ENCODE measurements at places on chromosomes 2 and 18.

GRCh38 chr2:182763311-182763912, 47.4 kb downstream of the DNAJC10 start:
- DNase-seq = peak; percentile 38

DNA sequence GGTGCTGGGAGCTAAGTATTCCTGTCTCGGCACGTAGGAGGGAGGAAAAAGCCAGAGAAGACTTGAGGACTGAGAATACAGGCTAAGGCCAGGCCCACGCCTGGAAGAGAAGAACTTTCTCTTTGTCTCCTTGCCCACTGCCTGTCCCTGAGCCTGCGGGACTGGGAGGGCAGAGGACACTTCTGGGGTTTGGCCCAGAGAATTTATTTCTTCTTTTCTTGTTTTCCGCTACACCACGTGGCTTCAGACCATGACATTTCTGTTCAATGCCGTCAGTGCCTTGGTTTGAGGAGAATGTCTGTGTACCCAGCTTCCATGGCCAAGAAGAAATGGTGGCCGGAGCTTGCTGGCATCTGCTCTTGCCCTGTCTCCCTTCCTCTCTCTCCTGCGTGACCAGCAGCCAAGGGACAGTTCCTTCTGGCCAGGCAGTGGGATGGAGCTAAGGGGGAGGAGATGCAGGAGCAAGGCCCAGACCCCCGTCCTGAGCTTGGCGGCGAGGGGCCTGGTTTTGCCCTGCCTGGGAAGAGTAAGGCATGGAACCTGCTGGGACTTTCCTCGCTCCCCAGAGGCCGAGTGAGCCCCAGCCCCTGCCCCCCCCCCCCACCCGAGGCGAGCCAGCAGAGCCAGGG, 140.3 kb downstream of the KLHL29 start:
- no peak for DNase-seq

- DNase-seq = no peak
Observed at GRCh38 chr2:142254031-142254430, 123.2 kb upstream of the LRP1B start.

GRCh38 chr18:49558356-49558755, 3.5 kb upstream of the LIPG start:
- DNase-seq = no peak

DNA sequence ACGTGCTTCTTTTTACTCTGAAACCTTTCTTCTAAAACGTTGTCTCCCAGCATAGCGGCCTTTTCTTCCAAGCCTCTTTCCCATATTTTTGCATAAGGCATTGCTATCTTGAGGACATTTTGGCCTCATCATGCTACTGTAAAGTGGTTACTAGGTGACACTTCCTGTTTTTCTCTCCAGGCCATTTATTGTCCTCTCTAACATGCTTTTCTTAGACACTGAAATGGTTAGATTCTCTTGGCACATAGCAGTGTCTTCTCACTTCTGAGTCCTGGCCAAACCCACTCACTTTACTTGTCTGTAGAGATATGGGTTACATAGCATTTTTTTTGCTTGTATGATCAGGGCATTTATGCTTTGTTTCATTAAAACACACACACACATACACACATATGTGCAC, 50.1 kb upstream of the KCNH7 start:
- DNase-seq = no peak

DNA sequence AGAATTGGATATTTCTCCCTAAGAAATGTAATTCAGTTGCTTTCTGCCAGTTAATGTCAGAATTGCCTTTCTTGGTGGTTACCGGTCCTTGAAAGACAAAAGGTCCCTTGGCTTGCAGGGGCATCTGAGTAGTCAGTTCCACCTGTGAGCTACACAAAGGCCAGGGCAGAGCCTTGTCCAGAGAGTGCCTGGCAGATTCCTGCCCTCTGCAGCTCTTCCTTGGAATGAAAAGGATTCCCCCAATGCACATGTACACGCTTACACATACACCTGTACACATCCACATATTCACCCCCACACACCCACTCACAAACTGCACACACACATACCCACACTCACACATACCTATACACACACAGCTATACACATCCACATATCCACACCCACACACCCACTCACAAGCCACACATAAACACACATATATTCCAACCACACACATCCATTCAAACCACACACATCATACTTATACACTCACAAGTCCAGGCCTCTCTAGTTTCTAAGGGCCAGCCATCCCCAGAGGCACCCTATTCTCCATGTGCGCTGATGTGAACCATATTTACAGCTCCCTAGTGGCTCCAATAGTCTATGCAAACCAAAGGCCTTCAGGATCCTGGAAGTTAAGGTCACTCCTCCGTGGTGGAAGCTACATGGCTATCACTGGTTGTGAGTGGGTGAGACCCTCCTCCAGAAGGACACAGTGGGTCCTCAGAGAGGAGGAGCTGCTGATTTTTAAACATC, 9.6 kb downstream of the CYRIA start:
- DNase-seq = no peak

DNA sequence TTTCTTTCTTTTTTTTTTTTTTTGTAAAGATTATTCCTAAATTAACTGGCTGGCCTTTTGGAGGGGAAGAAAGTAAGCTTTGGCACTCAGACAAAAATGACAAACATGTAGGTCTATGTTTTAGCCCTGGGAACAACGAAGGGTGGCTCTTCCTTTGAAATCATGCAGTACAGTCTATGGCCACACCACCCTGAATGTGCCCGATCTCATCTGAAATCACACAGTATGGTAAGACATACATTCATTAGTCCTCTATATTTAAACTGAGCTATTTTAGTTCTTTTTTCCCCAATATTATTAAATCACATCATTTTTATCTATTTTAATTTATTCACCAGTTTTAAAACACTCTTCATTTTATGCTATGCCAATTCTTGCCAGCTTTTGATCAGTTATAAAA, 48.2 kb downstream of the PLA2R1 start:
- DNase-seq = no peak

GRCh38 chr18:77393519-77393918, 143.9 kb downstream of the GALR1 start:
- DNase-seq = no peak

- no peak for DNase-seq
Observed at GRCh38 chr18:73407506-73407905, 539.7 kb upstream of the NETO1 start.

DNA sequence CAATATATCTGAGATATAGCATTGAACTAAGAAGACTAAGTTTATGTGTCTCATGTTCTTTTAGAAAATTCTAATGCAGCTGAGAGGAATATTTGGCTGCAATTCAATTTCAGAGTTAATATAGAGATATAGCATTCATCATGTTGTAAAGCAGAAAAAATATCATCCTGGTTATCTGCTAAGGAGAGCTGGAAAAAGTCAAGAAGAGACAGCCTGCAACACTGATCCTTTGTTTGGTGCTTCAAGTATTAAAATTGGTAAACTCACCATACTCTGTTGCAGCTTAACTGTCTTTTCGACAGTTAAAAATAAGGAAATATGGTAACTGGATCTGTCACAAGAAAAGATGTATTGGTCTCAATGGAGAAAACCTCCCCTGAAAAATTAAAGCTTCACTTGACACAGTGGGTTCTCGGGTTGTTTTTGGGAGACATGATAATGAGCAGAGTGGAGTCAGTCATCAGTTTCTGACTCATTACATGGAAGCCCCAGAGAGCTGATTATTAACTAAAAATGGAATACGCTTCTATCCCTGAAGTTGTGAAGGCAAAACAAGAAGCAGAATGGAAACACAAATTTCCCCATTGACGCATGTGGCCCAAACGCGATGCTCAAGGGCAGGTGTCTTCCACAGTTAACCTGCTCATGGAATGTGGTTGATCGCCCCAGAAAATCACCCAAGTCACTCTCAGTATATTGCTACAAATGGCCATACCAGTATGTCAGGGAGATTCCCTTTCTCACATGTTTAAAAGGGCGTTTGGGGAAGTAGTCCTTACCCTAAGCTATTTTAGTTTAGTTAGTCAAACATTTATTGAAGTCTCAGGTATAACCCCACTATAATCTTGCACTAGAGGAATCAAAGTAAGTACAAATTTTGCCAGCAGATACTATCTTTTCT, 8.2 kb downstream of the BCL2 start:
- DNase-seq = no peak

- DNase-seq = peak; percentile 20
Observed at GRCh38 chr2:199883474-199884212, 27.4 kb upstream of the C2orf69 start.

DNA sequence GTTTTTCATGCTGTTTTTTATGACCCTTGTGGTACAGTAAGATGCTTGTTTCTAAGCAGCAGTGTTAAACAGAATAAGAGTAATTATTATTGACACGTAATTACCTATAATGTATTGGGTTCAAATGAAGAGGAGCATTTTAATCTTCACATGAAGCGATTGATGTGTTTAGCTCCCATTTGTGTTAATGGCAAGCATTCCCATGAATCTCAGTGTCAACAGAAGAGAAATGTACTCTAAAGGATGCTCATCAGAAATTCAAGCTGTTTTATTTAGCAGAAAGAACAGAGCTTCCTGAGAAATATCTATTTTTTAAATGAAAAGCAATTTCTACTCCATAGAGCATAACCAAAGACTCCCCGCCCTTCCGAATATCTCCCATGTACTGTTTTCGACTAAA, 341.3 kb upstream of the LINC00305 start:
- DNase-seq = no peak

- DNase-seq = no peak
Observed at GRCh38 chr2:44155666-44156446, 12.8 kb upstream of the PPM1B start.

GRCh38 chr2:20439193-20439475, 7.7 kb upstream of the RHOB start:
- DNase-seq = no peak

DNA sequence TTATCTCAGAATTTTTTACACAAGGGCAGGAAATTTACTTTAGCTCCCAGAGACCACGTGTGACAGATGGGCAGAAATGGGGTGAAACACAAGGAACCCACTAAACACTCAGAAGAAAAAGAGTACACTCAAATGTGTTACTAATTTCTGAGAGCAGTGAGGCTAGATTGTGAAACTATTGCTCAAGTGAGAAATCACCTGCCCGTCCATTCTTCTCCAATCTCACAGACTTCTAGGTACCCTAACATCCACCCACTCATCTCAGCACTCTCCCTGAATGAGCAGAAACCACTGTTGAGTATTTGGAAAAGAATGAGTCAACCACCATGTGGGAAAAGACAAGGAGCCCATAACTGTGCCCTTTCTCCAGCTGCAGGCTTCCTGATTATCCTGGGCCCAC, 293.0 kb upstream of the CDH2 start:
- no peak for DNase-seq

DNA sequence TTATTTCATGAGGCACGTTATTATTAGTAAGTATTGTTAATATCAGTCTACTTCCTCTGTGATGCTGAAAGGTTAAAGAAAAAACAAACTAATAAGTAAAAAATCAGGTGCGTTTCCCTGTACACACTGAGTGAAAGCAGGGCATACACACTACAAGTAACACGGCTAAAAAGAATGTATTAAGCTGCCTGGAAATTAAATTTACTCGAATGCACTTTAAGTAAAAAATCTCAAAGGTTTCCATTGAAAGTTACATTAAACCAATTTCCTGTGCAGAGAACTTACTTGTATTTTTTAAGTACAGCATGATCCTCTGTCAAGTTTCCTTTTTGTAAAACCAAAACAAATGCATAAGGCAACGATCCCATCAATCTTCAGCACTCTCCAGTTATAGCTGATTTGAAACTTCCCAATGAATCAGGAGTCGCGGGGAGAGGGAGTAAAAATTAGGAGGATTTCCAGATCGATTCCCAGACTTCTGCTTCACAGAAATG, 633 bp downstream of the BCL2 start:
- DNase-seq = peak; percentile 22

DNA sequence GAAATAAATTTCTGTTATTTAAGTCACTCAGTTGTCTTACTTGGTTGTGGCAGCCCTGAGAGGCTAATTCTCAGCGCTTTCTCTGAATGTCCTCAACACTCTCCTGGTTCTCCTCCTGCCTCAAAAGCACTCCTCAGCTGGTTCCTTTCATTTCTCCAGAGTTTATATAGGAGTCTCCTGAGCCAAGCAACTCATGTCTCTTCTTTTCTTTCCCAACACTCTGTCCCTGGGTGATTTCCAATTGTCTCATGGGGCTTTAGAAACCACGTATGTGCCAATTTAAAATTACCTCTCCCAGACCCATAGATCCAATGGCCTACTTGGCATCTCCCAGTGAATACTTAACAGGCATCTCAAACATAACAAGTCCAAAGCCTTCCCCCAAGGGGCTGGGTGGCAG, 184.3 kb downstream of the TTC32 start:
- DNase-seq = no peak

DNA sequence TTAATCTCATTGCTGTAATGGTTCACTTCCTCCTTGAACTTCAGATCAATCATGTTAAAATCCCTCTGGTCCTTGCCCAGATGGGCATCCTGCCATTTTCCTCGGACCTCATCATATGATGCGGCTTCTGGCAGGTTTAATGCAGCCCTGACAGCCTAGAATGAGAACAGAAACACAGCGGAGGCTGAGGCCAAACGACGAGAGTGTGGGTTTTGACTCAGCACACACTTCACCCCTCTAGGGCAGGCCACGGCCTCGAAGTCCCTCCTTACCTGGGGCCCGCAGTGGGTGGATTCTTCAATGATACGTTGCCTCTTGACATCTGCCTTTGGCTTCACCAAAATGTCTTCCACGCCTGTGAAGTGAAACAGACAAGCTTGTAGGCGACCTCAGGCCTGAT, 56.8 kb downstream of the POLR1A start:
- no peak for DNase-seq

- no peak for DNase-seq
Observed at GRCh38 chr2:98026927-98027522, 31.3 kb upstream of the TMEM131 start.

GRCh38 chr2:50866626-50867025, 165.3 kb downstream of the NRXN1 start:
- DNase-seq = no peak

GRCh38 chr18:22226801-22227200, 57.4 kb downstream of the GATA6 start:
- DNase-seq = no peak

DNA sequence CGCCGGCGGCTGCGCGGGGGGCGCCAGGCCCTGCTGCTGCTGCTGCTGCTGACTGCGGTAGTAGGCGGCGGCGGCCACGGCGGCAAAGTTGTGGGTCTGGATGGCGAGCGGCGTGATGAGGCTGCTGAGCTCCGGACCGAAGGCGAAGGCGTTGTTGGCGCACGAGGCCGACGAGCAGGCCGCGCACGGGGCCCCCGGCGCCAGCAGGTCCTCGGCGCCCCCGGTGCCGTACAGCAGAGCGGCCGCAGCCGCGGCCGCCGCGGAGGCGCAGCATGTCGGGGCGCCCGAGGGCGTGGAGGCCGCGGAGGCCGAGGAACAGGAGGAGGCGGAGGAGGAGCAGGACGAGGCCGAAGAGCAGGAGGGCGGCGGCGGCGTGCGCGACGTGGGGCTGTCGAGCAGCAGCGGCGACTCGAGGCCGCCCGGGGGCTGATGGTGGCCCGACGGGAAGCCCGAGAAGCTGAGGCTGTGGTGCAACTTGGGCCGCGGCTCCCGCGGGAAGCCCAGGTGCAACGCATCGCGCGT, 1.8 kb downstream of the ZFP36L2 start:
- DNase-seq = no peak

DNA sequence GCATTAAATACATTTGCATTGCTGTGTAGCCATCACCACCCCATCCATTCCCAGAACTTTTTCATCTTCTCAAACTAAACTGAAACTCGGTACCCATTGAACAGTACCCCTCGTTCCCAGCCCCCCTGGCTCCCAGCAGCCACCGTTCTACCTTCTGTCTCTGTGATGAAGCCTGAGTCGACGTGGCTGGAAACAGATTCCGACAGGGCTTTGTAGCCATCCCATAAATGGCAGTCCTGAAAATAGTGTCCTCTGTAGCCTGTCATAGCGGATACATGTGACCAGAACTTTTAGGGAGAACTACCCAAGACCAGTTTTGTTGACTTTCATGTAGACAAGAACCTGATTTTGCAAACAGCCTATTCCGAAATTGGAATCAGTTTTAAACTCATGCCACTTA, 59.1 kb downstream of the TSHZ1 start:
- DNase-seq = peak; percentile 72
